ENCODE measurements at places on chromosomes 7 and 10.

DNA sequence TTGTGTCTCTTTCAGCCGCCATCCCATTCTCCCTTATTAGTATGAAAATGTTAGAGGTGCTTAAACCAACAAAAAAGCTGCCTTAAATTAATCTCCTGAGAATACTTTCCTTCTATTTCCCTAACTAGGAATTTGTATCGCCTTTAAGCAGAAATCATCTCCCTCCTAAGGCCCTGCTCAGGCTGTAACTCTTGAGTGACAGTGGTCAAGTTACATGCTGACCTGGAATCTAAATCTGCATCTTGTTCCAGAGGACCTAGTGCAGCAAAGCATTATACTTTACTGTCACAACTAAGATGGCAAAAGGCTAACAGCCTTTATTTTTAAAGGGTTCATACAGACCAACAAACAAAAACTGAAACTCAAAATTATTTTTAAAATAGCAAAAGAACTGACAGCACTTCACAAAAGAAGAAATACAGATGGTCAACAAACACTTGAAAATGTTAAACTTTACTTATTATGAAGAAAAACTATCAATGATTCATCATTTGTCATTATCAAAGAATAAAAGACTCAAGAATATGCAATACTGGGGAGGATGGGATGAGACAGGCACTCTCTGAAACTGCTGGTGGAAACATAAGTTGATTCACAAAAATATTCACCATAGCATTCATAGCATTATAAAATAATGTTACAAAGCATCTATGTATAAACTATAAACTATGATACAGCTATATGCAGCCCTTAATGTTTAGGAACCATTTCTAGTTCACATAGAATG, 11.0 kb downstream of the CYREN start:
- DNase-seq, result no peak

GRCh38 chr7:157895520-157896375, 558.9 kb downstream of the DNAJB6 start:
- DNase-seq, result no peak

- no peak for DNase-seq
Observed at GRCh38 chr7:85890244-85890811, 703.5 kb upstream of the SEMA3D start.

DNA sequence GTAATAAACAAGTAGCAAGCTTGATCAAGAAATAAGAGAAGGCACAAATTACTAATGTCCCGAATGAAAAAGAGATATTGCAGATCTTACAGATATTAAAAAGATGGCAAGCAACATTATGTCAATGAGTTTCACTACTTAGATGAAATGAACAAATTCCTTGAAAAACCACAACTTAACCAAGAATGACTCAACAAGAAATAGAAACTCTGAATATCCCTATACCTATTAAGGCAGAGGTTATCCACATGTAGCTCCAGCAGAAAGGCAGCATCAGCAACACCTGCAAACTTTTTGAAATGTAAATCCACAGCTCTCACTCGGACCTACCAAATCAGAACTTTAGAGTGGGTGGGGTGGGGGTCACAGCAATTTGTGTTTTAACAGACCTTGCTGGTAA, 33.6 kb downstream of the PDE1C start:
- no peak for DNase-seq

DNA sequence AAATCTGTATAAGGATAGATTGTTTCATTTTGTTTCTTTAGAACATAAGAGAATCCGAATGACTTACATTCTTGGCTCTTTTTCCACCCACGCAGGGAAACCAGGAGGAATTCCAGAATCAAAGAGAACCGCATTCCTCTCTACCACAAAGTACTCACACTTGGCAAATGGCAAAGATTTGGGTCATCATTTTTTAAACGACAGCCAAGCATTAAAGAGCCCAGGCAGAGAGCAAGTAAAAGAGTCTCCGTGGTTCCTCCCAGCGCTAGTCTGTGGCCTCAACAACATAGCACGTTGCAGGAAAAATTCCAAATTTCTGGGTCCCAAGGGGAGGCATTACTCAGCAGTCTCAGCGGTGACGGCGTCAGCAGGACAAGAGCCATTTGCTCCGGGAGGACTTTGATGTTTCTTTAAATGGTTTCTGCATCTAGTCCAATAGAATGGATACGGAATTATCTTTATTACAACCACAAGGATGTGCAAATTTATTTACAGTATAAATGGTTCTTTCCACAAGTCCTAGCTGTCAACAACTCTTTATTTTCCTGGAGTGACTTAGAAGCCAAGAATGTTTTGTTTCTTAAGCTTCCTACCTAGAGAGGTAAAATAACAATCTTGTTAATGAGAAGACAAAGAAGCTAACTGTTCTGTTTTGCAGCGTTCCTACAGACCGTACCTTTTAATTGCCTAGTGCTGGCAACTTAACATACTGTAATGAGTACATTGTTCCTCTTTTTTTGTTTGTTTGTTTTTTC, 232.5 kb downstream of the SKIDA1 start:
- DNase-seq, result no peak

All from nucleus accumbens (tissue), 56 donors.